ENCODE measurements at places on chromosomes 4 and X.

GRCh38 chr4:109631532-109632108, 71.6 kb downstream of the MCUB start:
- peak; percentile 24 for DNase-seq

DNA sequence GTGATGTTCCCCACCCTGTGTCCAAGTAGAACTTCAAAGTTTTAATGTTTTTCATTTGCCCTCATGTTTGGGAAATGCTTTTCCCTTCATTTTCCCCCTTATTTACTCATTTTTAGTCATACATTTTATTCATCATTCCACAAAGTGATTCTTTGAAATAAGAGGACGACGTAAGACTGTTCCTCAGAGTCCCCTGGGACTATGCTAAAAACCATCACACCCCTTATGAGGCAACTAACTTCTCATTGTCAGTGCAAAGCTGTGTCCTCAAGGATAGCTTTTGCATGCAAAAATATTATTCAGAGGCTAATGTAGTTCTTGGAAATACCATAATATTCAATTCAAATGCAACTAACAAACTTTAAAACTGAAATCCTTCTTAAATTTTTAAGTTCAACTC, 14.8 kb upstream of the ADGRG2 start:
- peak; percentile 68 for DNase-seq

DNA sequence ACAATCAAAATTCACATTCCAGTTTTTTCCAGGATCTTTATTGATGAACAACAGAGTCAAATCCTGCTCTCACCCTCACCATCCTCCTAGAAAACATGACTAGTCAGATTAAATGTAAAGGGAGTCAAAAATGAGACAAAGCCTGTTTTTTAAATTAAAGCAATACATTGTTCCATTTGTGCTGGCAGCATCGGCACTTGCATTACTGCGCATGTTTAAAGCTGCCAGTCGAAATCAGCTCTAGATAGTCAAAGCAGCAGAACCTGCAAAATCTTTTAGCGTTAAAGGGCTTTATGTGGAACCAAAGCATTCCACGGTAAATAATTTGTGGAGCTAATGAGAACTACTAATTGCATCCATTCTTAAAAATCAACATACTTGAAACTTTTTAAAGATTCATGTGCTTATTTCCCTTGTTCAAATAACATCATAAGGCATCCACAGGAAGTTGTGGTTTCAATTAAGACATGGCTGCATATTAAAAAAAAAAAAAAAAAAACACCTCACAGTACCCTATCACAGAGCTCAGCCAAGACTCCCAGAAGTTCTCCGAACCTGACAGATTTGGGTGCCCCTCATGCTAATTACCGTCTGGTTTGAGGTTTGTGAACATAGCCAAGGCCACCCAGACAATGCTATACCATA, 82.2 kb downstream of the SH3KBP1 start:
- peak; percentile 11 for DNase-seq

DNA sequence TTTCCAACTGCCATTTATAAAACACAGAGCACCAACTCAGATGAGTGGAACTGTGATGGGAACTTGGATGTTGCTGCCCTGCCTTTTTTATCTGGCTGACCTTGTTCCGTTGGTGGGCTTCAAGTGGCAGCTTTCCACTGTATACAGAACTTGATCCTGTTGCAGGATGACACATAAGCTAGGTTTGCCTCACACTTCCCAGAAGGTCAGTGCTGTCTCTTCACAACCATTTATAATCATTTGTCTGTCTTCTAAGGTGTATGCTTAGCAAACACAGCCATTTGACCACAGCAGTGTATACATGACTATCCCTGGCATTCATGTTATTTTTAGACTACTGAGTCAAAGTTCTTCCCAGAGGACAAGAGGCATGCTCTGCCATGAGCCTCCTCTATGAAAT, 20.3 kb downstream of the DGKK start:
- DNase-seq, result no peak

- no peak for DNase-seq
Measured at GRCh38 chr4:108053251-108053711, 63.6 kb downstream of the HADH start.

DNA sequence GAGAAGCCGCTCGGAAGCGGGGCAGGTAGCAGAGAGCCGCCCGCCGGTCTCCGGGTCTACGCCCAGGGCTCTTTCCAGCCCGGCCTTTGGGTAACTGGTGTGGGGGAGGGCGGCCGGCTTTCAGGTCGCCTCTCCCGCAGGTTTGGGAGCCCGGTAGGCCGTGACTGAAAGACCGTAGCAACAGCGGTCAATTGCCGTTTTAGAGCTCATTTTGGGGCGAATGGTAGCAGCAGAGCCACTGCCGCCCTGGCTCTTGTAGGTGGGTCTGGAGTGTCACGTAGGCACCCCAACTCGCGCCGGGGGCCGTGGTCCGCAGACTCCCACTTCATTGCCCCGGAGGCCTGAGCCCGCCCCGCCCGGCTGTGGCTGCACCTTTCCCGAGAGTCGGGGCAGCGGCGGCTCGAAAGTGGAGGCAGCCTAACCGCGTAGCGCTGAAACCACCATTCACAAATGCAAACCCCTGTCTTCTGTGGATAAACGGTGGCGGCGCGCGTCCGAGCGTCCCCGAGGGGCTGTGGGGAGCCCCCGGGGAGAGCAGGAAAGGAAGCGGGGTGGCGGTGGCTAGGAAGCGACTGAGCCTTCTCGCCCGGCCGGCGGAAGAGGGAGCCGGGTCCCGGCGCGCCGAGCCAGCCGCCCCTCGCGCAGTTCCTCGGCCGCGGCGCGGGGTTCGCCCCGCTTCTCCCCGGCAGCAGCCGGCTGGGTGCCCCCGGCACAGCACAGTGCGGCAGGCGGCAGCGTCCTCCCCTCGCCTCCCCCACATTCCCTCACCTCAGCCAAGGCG, 2185.1 kb upstream of the TENM3 start:
- DNase-seq, result peak; percentile 2

DNA sequence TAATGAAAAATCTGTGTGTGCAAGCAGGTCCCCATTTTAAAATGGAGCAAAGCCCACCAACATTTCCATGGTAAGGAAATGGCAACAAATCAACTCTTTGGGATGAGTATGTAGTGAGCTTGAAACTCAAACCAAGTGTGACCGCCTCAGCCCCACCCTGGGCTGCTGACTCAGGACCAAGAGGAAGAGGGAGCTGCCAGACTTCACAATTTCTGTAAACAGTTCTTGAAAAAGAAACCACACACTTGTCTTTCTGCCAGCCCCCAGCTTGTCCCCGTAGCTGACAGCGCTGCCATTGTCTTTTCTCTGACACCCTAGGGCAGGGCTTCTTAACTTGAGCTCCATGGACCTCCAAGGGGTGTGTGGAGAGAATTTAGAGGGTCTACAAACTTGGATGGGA, 10.3 kb downstream of the RTL5 start:
- DNase-seq, result peak; percentile 86

DNA sequence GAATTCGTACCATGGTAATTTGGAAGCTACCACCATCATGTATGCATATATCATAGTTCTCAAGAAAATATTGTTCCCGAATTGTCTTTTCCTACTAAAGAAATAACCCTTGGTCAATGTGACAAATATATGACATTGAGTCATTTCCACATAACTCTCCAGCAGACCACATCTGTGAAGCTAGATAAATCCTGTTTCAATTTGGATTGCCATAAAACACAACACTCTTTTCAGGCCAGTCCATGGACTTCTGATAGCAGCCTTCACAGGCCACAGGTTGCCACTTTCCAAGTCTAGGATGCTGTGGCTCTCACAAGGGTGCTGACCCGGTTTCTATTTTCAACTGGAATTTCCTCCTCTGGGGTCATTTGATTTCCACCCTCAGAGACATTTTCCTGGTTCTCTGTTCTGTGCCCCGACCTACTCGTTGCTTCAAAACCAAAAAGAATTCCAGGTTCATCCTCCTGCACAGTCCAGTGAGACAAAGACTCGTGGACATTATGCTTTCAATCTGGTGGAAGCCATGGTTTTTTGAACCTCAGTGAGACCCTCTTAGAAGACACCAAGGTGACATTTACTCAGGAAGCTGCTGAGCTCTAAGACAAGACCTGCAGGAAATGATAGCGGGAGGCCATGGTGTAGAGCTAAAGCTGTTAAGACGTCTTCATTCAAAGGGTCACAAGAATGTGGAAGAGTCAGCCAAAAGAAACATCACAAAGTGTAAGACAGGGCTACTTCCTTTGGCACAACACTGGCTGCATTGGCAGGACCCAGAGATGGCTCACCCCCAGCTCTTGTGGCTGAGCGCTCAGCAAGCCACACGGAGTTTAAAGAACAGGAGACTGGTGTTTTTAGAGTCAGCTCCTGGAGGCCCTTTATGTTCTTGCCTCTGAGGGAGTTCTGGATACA, 119.8 kb downstream of the AMELX start:
- peak; percentile 38 for DNase-seq

GRCh38 chr4:101200561-101200960, 146.8 kb downstream of the PPP3CA start:
- peak; percentile 99 for DNase-seq

- DNase-seq, result no peak
Measured at GRCh38 chr4:96833831-96834230, 993.9 kb downstream of the PDHA2 start.

GRCh38 chrX:40866893-40867292, 131.6 kb upstream of the MED14 start:
- no peak for DNase-seq

DNA sequence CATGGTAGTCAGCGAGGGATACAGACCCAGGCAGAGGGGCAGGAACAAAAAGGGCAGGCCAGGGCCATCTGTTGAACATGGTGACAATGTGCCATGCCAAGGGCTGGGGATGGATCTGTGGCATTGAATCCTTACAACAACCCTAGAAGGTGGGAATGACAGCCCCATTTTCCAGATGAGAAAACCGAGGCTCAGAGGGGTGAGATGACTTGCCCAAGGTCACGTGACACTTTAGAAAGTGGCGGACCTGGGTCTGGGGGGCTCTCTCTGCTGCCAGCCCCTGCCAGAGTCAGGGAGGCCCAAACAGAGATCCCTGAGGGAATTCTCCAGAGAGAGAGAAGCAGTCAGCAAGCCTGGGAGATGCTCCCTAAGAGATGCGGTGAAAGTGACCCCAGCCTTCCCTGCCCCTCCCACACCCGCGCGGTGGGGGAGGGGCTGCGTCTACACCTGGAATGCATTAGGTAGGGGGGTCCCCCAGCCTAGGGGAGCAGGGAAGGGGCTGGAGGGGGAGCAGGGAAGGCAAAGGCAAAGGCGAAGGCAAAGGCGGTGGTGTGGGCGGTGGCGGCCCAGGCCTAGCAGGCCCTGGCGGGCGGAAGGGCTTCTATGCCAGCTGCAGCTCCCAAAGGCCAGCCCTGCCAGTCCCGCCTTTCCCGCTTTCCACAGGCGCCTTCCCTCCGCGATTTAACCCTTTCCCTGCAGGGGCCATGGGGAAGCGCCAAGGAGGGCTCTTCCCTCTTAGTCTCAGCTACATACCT, 13.0 kb downstream of the FGD1 start:
- DNase-seq, result no peak

DNA sequence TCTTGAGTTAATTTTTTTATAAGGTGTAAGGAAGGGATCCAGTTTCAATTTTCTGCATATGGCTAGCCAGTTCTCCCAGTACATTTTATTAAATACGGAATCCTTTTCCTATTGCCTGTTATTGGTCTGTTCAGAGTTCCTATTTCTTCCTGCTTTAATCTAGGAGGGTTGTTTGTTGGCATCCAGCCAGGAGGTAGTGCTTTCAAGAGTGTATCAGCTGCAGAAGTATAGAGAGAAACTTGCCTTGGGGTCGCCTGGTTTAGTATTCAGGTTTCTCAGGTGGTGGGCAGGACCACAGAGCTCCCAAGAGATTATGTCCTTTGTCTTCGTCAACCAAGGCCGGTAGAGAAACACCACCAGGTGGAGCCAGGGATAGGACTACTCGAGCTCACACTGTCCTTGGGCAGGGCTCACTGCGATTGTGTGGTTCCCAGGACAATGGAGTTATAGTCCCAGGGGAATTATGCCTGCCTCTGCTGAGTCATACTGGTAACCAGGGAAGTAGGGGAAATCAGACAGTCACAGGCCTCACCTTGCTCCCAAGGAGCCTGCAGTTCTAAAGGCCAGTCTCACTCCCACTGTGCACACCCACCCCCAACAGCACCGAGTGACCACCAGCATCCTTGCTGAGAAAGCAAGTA, 168.1 kb downstream of the VSIG4 start:
- DNase-seq, result no peak

- DNase-seq, result peak; percentile 1
Measured at GRCh38 chr4:22593933-22594332, 78.1 kb upstream of the ADGRA3 start.

- peak; percentile 49 for DNase-seq
Measured at GRCh38 chr4:80077639-80078038, 4.6 kb upstream of the ANTXR2 start.

DNA sequence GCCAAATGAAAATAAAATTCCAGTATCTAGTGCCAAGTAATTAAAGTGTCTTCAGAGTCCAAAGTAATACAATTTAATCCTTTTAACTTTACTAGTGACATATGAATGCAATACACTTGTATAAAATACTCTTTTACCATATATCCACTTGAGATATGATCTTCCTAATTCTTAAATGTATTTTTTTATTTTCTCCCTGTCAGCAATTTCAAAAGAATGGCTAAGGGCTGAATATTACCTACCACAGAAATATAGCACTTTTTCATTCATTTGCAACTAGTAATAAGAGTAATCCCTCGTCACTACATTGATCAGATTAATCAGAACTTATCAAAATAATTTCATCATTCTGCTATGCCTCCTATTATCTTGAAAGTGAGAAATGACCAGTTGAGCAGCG, 10.1 kb upstream of the TBX22 start:
- no peak for DNase-seq

GRCh38 chr4:137621056-137621455, 88.8 kb upstream of the PCDH18 start:
- DNase-seq, result no peak

DNA sequence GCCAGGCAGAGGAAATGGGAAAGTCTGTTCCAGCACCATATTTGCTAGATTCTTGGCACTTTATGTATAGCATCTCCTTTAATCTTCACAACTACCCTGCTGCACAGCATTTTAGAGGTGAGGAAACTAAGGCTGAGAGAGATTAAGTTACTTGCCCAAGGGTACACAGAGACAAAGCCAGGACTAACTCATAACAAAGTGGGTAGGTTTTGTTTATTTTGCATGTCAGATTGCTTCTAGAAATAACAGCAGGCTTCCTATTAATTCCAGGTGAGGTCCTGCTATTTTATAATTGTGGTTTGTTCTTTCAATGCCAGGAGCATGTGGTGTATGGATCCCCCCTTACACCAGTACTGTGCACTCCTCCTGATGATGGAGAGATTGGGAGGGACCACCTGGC, 15.0 kb downstream of the TCEANC start:
- DNase-seq, result no peak

- DNase-seq, result peak; percentile 58
Measured at GRCh38 chrX:110745288-110745687, 50.3 kb downstream of the CHRDL1 start.

GRCh38 chrX:28042826-28043564, 61.7 kb upstream of the DCAF8L1 start:
- DNase-seq, result no peak

DNA sequence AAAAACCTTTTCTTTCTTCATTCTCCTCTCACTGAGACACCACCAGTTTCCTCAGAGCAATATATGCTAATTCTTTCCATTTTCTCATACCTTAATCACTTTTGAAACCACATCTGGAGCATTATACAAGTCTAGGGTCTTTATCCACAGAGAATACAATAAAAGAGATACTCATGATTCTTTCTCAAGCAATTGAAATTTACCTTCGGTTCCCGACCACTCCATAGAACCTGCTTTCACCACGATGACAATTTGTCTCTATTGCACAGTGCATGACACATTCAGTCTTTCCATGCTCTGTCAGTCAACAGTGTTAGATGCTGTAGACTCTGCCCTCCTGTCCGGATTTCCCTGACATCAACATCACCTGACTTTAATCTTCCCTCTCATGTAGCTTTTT, 409.3 kb upstream of the NWD2 start:
- no peak for DNase-seq
